ENCODE measurements at places on chromosomes 4 and X.

GRCh38 chrX:133633162-133633561 is 217.9 kb upstream of the GPC4 start:
- DNase-seq, result no peak

GRCh38 chr4:75769036-75769435 is 44.7 kb downstream of the USO1 start:
- no peak for DNase-seq

- DNase-seq, result peak; percentile 34
Observed at GRCh38 chrX:132615391-132616131, 126.7 kb upstream of the MBNL3 start.

GRCh38 chrX:68994135-68994890 is 165.5 kb downstream of the EFNB1 start:
- no peak for DNase-seq

GRCh38 chr4:5881340-5881739 is 11.5 kb downstream of the CRMP1 start:
- DNase-seq, result peak; percentile 6

GRCh38 chr4:114043116-114043515 is 63.7 kb upstream of the ARSJ start:
- DNase-seq, result no peak

DNA sequence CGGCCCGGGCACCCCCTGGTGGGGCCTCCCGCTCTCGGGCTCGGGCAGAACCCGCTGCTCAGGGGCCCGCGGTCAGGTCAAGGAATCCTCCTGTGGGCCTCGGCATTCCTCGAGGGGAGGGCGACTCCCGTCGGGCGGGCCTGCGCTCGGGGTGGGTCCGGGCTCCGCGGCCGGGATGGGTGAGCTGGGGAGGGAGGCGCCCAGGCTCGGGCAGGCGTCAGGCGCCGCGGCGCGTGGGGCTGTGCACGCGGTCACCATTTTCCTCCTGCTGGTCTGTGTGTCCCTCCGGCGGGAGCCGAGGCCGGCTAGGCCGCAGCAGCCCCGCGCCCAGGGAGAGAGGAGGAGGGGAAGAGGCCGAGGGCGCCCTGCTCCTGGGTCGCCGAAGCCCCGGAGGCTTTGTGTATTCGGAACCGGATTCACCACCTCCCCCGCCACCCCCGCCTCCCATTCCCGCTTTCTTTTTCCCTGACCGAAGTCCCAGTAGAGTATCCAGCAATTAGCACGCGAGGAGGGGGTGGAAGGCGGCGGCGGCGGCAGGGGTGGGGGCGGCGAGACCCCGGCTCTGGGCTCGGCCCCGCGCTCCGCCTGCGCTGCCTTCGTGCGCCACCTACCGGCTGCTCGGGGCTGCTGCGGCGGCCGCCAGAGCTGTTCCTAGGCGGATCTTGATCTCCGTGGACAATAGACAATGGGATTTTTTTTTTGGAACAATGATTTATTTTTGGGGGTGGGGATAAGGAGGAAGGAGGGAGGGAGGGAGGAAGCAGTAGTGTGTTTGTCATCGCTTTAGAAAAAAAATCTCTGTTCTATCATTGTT is 99.0 kb upstream of the MAML3 start:
- DNase-seq, result peak; percentile 89

DNA sequence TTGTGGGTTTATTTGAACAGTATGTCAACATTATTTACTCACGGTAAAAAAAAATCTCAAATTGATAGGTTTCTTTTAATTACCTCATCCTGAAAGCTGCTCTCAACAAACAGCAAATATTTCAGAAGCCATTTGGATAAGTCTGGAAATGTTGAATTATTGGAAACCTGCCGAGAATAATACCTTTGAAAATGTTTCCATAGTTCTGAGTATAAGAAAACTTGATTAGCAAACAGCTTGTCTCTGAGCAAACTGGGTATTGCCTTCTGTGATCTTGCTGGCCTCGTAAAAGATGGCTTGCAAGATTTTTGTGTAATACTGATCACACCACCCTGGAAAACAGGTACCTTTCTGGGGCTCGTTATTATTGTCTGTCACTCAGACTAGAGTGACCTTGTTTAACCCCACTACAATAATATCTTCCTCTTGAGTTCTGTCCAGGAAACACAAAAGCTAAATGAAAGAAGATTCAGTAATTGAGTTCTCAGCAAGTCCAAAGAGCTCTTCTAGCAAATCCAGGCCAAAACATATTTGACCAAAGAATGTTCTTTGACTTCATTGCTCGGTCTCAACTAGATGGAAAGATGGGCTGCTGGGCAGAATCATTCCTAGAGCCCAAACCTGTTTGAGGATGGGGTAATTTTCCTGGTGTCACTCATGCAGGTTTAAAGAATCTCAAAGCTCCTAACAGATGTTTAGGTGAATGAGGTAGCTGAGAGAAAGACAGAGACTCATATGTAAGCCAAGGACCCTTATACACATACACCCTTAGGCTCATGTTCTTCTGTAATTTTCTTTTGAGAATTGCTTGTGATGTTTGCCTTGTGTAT is 255.6 kb upstream of the JADE1 start:
- DNase-seq, result no peak

GRCh38 chr4:10119773-10120172 is 3.2 kb upstream of the WDR1 start:
- DNase-seq, result no peak

GRCh38 chrX:108123591-108124366 is 32.2 kb downstream of the ATG4A start:
- DNase-seq, result no peak

GRCh38 chr4:158259955-158260575 is 49.8 kb downstream of the TMEM144 start:
- DNase-seq, result no peak

DNA sequence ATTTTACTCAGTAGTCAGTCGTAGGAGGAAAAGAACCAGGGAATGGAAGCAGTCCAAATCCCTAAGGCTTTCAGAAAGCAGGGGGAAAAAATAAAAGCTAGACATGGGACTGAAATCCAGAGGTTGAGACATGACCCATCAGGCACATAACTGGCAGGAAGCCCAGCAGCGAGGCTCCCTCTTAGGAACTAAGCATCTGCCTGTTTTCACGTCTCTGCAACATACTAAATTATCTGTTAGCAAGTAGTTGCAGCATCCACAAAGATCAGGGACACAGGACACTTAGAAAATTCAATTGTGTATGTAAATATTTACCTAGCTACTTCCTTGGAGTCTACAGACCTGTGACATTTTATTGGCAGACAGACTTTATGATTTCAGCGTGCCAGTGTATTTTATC is 118.0 kb upstream of the EDNRA start:
- no peak for DNase-seq

- no peak for DNase-seq
Observed at GRCh38 chr4:53653484-53654053, 62.3 kb upstream of the LNX1 start.

DNA sequence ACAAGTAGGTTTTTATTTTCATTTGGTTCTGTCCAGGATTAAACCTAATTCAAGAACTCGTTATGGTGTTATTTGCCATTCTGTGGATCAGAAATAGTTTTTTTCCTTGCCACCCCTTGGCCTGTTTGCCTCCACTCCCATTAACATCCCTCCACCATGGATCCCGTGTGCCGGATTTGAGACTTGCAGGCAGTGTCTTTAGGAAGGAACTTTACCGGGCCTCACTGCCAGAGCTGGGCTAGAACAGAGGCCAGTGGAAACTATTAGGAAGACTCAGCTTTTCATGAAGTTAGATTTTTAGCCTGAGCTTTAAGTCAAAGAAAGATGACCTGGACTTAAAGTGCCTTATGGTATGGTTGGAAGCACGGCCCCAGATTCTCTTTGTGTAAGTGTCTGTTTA is 2.4 kb downstream of the KLHL2 start:
- DNase-seq, result no peak

- peak; percentile 63 for DNase-seq
Observed at GRCh38 chr4:151276787-151277562, at the start of gene PRSS48. PRSS48 (plus strand) TSS chr4:151277161; CDS start chr4:151277173, 12 bp downstream.

DNA sequence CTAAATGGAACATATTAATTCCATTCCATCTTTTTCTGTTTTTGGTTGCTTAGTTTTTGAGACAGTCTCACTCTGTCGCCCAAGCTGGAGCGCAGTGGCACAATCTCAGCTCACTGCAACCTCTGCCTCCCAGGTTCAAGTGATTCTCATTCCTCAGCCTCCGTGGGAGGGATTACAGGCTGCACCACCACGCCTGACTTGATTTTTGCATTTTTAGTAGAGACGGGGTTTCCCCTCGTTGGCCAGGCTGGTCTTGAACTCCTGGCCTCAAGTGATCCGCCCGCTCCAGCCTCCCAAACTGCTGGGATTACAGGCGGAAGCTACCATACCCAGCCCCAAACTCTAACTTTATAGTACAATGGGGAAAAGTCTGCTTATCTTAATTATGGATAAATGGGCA is 11.2 kb downstream of the HNRNPD start:
- DNase-seq, result no peak

DNA sequence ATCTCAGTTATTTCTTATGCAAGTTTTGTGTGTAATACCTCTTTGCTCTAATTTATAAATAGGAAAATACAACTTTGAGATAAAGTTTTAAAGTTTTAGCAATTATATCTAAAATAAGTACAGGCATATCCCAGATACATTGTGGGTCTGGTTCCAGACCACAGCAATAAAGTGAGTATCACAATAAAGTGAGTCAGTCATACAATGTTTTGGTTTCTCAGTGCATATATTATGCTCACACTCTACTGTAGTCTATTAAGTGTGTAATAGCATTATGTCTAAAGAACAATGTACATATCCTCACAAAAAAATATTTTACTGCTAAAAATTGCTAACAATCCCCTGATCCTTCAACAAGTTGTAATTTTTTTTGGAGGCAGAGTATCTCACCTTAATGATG is 49.2 kb downstream of the ANAPC10 start:
- no peak for DNase-seq

DNA sequence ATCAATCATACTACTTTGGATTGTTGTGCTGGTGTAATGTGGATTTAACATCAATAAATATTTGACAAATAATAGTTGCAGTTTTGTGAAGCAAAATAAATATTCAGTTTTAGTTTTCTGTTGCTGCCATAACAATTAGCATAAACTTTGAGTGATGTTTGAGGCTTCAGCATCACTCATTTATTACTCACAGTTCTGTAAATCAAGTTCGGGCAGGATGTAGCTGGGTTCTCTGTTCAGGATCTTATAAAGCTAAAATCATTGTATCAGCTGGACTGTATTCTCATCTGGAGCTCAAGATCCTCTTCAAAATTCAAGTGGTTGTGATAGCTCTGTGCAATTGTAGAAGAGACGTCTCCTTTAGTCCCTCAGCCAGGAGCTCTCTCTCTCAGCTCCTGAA is 81.7 kb downstream of the CBR4 start:
- no peak for DNase-seq

DNA sequence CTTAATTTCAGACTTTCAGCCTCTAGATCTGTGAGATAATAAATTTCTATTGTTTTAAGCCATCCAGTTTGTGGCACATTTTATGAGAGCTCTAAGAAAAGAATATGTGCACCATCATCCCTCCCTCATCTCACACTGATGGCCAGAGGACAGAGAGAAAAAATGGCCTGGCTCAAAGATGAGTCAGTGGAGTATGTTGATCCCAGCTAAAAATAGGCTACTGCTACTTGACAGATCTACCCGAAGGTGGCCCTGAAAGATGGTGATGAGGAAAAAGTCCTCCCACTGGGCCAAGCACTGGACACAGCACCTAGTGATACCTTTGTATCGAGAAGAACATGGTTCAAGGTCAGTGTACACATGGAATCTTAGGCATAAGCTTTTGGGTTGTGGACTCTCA is 38.2 kb upstream of the DCTD start:
- DNase-seq, result no peak

DNA sequence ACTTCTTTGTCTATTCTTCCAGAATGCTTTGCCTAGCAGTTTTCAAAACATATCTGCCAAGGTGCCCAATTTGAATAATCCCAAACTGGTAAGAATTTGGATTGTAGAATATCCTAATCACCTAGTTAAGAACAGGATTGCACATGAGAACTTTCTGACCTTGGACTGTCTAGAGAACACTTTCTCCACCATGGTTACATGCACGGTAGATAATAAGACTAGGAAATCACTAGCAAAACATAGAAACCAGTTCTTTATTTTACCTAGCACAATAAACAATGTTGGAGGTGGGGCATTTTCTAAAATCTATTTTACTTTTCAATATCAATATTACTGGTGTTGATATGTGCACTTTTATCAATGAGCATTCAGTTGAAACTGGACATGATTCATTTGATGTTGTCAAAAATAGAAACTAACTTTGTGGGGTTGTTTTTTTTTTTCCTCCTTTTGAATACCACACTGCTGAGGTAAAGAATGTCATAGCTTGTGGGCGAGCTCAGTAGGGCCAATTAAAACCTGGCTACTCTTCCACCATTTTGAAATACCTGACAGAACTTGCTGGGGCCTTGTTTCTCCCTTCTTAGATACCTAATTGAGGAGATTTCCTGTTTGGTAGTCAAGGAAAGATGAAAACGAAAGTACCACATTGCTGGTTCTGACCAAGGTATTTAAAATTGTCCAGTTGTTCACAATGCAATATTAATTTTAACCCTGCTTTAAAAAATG is 10.4 kb downstream of the MID1IP1 start:
- no peak for DNase-seq

- no peak for DNase-seq
Observed at GRCh38 chrX:46662188-46662958, 88.8 kb downstream of the CHST7 start.

- no peak for DNase-seq
Observed at GRCh38 chr4:23962462-23962861, 72.6 kb upstream of the PPARGC1A start.

DNA sequence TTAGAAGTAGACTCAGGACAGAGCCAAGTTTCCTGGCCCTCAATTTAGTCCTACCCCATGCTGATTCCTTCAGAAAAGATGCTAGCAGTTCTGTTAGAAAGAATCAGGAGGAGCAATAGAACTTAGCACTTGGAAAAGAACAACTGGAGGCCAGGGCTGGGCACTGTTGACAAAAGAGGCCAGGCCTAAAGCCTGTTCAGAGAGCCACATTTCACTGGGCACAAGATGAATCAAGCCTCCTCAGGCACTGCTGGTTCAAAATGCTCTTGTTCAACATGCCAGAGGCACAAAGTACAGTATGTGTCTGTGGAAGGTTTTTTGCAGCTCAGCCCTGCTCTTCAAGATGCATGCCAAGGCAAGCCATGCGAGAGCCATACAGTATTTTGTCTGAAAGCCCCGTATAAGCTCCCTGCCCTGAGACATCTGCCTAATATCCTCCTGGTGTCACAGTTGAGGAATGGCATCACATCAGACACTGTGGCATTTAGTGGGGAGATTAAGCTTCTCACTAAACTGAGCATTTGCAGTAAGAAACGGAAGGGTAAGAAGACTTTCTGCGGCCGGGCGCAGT is 53.7 kb downstream of the RASL11B start:
- no peak for DNase-seq
